ENCODE measurements at places on chromosomes 11 and 22.
A peak's percentile ranks its signal among the peaks of the same experiment; 100 is the strongest.

DNA sequence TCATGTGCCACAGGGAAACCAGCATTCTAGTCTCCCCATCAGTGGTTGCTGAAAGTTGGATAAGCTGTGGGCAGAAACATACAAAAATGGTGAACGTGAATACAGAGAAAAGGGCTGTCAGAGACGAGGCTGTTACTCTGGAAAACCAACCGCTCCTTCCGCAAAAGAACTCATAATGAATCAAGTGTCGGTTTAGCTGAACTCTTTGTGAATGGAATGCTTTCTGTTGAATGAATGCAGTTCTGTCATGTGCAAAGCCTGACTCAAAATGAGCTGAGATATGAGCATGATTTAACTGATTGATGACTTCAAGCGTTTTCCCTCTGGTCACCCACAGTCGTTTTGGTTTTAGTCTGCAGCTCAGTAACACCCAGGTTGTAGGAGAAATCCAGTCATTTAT is 298.3 kb downstream of the ETS1 start:
- DNase-seq, result no peak

DNA sequence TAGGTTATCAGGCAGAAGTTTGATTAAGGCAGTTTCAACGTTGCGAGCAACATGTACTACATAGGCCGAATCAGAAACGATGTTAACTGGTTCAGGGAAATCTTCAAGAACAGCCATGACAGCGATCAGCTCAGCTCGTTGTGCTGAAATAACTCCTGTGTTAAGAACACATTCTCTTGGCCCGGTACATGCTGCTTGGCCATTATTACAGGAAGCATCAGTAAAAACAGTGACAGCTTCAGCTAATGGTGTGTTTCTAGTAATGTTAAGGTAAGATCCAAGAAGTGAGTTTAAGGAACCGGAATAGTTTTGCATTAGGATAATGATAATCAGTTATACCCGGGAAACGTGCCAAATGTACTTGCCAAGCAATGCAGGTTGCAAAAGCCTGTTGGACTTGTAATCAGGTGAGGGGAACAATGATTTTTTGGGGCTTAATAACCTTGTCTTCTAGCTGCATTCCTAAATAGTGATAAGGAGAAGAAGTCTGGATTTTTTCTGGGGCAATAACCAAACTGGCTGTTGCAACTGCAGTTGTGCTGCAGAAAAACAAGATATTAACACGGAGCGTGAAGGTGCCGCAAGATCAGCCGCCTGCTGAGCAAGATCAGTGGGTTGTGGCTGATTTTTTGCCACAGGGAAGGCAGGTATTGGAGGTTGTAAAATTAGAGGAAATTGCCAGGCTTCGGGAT is 14.3 kb downstream of the OR52K1 start:
- no peak for DNase-seq

- no peak for DNase-seq
Observed at GRCh38 chr11:66848671-66849500, 5.6 kb downstream of the RCE1 start.

GRCh38 chr22:38226853-38227649 is 25.3 kb downstream of the MAFF start:
- DNase-seq, result no peak

DNA sequence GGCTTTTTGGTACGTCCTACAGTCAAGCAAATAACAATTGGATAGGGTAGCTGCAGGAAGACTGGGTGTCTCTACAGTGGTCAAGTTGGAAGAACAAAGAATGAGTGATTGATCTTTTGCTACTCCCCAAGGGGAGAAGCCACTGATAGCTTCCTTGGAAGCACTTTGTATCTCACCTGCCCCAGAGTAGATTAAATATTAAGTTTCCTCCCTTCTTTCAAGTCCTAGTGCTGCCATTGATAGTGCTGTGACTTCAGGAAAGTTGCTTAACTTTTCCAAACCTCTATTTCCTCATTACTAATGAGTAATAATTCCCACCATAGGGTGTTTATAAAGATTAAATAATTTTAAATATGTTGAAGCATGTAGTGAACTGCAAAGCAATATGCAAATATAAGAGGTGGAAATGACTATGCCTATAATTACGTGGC is 35.6 kb upstream of the EHF start:
- DNase-seq, result no peak

DNA sequence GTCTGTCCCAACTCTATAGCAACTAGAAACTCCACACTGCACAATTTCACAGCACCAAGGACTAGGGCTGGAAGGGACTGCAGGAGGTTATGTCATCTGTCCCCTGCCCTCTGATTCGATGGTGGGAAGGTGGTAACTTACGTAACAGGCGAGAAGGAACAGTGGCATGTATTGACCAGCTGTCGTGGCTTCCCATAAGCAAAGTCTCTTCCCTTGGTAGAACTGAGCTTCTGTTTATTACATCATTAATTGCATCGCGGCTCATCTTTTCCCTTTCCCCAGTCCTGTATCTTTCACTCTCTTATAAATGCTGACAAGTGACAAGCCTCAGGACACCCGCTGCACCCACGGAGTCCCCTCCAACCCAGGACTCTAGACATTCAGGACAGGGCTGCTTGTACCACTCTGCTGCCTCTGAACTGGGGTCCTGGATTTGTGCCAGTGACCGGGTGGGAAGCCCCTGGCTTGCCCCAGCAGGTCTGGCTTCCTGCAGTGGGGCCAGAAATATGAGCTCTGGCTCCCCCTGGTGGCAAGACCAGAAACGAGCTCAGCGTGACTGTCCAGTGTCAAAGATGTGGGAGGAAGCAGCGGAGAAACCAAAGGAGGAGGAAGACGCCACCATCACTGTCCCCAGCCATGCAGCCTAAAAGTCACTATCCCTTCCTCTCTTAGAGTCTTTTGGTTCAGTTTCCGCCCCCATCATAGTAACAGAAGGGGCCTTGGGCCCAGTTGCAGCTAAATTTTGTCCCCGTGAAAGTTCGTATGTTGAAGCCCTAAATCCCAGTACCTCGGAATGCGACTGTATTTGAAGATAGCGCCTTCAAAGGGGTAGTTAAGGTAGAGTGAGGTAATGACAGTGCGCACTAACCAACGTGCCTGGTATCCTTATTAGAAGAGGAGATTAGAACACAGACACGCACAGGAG is 84.5 kb downstream of the ISX start:
- DNase-seq, result peak; percentile 39

DNA sequence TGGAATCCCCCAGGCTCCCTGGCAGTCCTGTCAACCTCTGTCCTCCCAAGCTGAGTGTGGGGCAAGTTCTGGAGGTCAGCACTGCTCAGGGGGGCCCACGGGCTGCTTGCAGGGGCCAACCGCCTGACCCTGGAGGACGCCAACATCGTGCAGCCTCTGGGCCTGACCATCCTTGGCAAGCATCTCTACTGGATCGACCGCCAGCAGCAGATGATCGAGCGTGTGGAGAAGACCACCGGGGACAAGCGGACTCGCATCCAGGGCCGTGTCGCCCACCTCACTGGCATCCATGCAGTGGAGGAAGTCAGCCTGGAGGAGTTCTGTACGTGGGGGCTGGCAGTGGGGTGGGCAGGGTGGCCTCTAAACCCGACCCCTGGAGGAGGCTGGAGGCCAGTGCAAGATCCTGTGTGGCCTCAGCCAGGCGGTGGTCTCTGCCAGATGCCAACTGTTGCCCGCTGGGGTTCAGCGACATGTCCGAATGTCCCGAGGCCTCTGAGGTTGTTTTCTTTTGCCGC is 34.6 kb upstream of the PPP6R3 start:
- DNase-seq, result no peak

- no peak for DNase-seq
Observed at GRCh38 chr22:25386538-25386884, 167.1 kb downstream of the CRYBB2 start.

DNA sequence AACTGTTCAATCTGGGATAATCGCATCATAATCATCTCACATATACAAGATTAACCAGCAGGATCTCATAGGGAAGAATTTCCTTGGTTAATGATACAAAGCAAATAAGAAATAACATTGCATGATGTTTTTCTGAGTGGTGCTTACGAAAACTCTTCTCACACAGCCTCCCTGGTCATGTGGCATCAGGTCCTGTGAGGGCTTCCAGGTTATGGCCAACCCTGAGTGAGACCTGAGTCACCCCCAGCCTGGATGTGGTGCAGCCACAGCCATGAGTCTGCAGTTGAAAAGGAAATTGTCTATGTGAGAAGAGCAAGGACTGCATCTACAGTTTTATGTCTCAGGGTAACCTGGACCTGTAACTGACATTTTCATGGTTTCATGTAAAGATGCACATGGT is 90.5 kb upstream of the XKR3 start:
- DNase-seq, result no peak

GRCh38 chr22:49101873-49102272 is 725.8 kb downstream of the BRD1 start:
- DNase-seq, result no peak

DNA sequence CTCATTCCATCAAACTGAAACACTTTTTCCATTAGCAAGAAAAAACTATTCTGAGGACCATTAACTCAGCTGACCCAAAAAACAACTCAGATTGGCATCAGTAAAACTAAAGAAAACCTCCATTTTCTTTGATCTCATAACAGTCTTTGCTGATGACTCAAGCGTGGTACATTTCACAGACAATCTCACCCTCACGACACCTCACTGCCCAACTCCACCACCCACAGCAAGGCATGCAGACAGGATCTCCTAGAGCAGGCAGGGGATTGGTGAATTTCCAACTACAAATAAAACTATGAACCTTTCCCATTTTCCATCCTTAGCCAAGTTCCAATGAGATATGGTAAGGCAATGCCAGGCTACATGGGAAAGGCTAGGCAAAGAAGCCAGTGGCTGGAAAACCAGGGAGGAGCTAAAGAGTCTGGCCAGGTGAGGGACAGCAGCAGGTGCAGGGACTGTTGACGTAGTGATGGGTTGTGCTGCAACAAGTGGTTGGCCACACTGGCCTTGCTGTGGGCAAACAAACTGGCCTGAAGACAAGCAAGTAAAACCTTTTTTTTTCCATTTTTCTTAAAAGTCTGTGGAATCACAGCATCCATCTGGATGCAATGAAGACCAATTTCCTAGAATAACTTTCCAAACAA is 97.2 kb downstream of the SERGEF start:
- no peak for DNase-seq

GRCh38 chr11:7611411-7611810 is 61.9 kb downstream of the CYB5R2 start:
- DNase-seq, result no peak

DNA sequence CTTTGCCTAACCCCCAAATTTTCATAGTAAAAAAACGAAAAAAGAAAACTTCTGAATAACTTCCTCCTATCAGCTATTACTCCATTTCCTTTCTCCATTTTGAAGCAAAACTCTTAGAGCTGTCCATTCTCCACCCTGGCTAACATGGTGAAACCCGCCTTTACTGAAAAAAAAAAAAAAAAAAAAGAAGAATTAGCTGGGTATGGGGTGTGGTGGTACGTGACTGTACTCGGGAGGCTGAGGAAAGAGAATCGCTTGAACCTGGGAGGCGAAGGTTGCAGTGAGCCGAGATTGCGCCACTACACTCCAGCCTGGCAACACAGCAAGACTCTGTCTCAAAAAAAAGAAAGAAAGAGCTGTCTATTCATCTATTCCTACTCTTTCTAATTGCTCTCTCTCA is 11.3 kb upstream of the NXF1 start:
- no peak for DNase-seq

- DNase-seq, result no peak
Observed at GRCh38 chr11:94767701-94768601, at the start of gene AMOTL1. Gene AMOTL1, plus strand, starts transcription at chr11:94768356. Its CDS starts 156 bp downstream, at chr11:94768512.

DNA sequence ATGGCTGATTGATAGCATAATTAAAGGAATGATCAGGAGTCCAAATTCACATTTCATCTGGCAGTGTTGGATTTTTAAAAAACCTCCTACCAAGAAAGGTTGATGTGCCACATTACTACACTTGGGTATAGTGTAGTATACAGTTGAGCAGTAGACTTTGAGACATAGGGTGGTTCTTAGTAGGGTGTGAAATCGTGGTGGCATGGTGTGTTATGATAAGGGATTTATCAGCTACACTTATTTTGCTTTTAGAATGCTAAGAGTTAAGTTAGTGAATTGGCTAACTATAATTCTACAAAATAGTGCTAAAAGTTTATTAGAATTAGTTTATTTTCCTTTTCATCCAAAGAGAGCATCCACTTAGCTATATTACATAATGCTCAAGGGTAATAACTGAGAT is 13.1 kb downstream of the TBCEL start:
- DNase-seq, result no peak

GRCh38 chr11:21148376-21148775 is 479.0 kb downstream of the NELL1 start:
- no peak for DNase-seq

DNA sequence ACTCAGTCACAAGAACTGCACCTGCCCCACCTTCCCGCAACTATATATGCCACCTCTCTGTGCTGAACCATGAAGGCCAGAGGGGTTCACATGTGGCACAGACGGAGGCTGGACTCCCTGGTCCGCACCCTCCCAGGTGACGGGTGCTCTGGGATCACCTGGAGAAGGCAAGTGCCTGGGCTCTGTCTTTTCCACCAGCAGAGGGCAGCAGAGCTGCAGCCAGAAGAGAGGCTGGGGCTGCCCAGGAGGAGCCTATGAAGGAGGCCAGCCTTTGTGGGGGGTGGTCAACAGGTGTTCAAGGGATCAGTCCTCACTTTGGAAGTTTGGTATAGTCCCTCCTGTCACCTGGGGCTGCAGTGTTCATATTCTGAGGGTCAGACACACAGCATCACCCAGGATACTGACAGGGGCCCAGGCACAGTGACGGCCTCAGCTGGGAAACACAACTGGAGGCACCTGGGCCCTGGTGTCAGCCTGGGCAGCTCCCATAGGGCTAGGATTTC is 39.2 kb upstream of the IGLL5 start:
- peak; percentile 61 for DNase-seq

GRCh38 chr11:30983143-30983542 is 386.4 kb downstream of the DCDC1 start:
- DNase-seq, result no peak

GRCh38 chr22:47335958-47336357 is 573.5 kb downstream of the TBC1D22A start:
- no peak for DNase-seq

DNA sequence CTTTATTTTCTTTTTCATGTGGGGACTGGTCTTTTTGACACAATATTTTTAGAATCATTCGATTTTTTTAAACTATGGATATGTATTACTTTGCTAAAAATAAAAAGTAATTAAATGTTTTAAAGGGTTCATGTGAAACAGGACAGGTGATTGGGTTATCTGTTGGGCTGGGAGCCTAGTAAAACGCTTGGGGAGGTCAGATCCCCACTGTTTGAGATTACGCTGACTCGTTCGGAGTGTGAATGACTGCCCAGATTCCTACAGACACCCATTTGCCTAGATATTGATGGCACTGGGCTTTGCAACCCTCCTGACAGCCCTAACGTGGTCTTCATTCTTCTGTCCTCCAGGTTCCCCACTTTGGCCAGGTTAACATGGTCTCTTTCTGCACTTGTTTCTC is 62.9 kb upstream of the UBASH3B start:
- no peak for DNase-seq
